ENCODE measurements at places on chromosomes 4 and X.

- DNase-seq: no peak
These were observed 3.5 kb downstream of the MND1 start for GRCh38 chr4:153348006-153348405.

DNA sequence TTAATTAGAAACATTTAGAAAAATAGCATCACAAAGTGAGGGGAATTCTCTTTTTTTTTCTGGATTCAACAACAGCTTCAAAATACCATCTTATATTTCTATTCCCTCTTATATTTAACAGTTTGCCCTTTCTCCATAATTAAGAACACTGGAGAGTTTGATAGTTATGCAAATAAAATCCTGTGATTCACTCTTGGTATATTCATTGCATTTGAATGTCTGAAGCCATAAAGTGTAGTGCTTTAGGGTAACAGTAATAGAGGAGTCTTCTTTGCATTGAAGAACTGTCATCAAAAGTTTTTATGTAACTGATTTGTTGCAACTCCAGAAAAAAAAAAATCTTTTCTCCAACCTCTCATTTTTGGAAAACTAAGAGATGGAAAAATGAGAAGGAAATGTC is 352.0 kb upstream of the GALNTL6 start:
- no peak for DNase-seq

DNA sequence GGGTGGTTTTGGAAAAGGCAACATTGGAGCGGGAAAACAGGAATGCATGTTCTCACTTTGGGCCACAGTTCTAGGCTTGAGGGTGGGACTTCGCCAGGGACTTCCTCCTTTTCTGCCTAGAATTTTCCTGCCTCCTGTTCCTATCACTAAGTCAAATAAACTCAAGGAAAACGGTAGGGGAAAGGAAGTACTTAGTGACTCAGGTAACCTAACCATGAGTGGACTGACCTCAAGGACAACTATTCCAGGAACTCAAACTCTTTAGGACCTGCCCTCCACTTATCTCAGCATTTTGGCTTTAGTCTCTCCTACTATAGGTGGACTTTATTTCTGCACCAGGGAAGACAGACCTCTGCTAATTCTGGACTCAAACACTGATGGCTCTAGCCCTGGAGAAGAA is 281.7 kb downstream of the ZNF674 start:
- no peak for DNase-seq

DNA sequence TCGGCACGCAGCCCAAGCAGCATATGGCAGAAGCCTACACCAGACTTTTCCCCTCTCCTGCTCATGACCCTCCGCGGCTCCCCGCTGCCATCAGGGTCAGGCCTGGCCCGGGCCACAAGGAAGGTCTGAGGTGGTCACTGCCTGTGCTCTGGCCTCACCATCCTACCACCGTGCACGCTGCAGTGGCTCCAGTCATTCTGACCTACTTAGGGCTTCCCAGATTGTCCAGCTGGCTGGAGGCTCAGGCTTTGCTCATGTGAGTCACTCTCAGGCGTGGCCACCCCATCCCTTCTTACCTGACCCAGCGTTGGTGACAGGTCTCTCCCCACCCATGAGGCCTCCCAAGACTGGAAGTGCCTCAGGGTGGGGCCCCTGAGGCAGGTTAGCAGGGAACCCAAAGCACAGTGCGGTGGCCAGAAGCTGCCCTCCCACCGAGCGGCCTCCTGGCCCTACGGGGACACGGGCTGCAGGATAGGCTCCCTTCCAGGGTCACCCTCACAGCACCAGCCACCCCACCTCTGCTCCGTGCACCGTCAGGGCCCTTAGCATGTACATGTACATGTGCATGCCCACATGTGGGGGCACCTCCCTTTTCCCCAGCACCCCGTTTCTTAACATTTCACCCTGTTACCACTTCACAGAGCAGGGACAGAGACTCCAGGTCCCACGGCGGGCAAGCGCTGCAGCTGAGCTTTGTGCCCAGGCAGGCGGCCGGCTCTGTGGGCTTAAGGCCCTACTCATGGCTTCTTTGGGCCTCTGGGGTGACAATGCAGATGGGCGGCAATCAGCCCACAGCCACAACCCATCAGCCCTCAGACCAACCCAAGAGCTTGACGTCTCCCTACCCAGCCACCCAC is 2.2 kb downstream of the TREX2 start:
- no peak for DNase-seq

- DNase-seq: no peak
These were observed 32.0 kb upstream of the SMIM10L2A start for GRCh38 chrX:135389717-135390116.

DNA sequence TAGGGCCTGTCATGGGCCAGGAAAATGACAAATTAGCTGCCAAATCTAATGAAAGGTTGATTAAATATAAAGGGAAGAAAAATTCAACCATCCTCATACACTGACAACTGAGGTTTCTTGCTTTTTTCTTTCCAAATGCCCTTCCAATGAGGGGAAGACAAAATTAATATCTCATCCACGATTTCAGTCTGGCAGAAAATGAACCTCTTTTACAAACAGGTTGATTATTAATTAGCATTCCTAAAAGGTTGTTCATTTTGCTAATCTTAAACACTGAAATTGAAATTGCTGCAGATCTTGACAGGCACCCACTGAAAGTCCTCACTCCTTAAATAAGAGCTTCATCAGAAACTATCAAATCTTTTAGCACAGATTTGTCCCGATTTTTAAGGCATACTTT is 45.5 kb downstream of the NPFFR2 start:
- no peak for DNase-seq

- DNase-seq: no peak
These were observed 96.4 kb upstream of the DDIT4L start for GRCh38 chr4:100286636-100287035.

- peak; percentile 28 for DNase-seq
These were observed 810 bp downstream of the SPRY1 start for GRCh38 chr4:123397144-123398065.

DNA sequence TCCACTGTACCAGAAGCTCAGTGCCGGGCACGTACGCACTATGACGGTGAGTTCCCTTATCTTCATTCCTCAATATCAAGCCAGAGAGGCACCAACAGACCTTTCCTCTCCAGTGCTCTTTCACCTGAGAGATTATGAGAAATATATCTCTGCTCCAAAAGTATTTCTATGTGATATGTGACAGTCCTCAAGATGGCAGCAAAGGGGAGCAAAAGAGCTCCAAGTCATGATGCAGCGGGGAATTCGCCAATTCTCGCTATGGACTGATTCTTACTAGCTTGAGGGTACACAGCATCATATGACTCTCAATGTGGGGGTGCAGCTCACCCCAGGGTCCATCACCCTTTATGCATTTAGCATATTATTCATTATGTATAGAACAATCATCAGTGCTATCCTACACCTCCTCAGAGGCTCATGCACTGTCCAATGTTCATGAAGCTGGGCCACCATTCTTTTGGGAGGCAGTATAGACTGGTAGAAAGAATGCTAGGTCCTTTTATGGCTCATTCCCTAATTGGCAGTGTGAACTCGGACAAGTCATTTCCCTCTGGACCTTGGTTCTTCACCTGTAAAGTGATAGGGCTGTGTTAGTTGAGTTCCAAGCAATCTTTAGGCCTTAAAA is 12.8 kb upstream of the IQSEC2 start:
- DNase-seq: no peak

GRCh38 chrX:149984411-149984810 is 46.1 kb upstream of the EOLA2 start:
- no peak for DNase-seq

- no peak for DNase-seq
These were observed 144.2 kb upstream of the RAPGEF2 start for GRCh38 chr4:158958489-158959270.

GRCh38 chr4:27046851-27047250 is 186.2 kb downstream of the STIM2 start:
- DNase-seq: peak; percentile 46

- no peak for DNase-seq
These were observed 48.1 kb upstream of the HMX1 start for GRCh38 chr4:8919651-8920288.

- DNase-seq: no peak
These were observed 330.0 kb downstream of the ANTXR2 start for GRCh38 chr4:79743014-79743413.

GRCh38 chr4:187276736-187277408 is 553.2 kb upstream of the FAT1 start:
- DNase-seq: no peak

DNA sequence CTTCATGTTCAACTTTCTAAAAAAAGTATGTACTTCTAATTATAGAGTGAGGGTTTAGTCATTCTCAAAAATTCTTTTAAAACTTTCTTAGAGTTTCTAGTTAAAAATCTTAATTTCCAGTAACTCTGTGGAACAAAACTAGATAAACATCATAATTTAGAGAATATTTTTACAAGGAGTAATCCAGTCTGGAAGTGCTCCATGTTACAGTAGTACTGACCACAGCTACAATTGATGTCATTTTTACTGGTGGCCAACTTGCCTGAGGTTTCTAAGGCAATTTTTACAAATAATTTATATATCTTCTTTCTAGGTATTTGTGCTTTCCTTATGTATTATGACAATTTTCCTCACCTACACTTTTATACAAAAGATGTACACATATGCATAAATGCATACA is 490.4 kb downstream of the CENPC start:
- DNase-seq: no peak

DNA sequence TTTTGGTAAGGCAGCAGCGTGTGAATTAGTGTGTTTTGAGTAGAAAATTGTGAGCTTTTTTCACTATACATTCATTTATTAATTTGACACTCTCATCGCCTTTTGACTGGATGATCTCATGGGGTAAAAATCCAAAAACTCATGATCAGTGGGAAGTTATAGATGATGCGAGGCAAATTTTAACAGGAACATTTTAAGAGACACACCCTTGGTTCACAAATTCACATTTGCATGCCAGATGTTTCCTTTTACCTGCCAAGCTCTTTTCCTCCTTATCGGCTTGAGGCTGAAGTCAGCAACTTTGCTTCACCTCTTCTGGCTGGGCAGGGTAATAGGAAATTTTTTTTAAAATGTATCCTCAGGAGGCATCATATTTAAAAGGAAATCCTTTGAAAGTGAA is 318.0 kb upstream of the HS3ST1 start:
- DNase-seq: no peak

- no peak for DNase-seq
These were observed 16.6 kb downstream of the ADAMTS3 start for GRCh38 chr4:72552447-72552846.

DNA sequence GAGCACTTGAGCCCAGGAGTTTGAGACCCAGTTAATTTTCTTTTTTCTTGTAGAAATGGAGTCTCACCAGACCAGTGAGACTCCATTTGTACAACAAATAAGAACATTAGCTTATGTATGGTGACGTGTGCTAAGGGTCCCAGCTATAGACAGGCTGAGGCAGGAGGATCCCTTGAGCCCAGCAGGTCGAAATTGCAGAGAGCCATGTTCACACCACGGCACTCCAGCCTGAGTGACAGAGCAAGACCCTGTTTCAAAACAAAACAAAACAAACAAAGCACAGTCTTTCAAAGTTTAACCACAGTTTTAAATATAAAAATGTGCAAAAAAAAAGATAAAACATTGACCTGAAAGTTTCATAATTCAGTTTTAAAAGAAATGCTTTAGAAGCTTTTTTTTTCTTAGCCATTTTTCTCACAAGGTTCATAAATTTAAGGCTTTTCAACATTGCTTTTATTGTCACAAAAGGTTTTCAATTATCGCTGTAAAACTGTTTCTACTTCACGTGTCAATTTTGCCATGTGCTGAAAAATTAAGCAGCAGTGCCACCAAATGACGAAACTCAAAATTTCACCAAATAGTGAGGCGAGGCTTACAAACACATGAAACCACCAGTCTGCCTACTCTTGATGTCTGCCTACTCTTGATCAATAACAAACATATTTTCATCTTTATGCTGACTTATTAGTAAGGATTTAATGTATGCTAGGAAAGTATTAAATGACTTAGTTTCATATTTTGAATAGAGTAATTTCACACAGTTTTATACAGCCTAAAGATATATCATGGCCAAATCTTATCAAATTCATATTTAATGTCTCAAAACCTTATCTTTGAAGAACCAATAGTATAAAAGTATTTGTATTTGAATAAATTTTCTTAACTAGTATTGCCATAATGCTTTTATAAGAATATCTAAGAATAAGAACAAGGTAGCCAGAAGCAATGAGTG is 126.3 kb downstream of the NEK1 start:
- peak; percentile 29 for DNase-seq

DNA sequence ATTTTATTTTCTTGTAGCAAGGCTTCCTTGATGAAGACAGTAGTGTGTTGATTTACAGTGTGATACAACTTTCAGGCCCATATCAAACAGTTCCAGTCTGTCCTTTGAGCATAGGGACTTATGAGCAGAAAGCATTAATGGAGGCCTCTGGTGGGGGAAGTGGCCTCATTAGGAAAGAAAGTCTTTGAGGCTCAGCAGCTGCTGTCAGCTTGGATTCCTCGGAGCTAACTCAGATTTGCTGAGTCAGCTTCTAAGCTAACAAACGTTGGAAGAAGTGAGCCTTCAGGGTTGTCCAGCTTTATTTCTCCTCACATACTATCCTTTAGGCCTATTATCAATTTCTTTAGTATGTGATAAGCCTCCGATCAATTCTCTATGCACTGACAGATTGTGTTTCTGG is 15.8 kb upstream of the SFRP2 start:
- no peak for DNase-seq

DNA sequence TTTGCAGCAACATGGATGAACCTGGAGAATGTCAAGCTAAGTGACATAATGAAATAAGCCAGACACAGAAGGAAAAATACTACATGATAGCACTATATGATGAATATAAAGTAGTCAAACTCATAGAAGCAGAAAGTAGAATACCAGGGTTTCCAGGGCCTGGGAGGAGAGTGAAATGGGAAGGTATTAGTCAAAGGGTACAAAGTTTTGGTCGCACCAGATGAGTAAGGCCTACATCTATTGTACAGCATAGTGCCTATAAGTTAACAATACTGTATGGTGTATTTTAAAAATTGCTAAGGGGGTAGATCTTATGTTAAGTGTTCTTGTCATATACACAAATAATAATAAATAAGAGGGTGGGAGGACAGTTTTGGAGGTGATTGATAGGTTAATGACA is 41.5 kb downstream of the ENOX2 start:
- DNase-seq: no peak

- no peak for DNase-seq
These were observed 304.7 kb upstream of the TAPT1 start for GRCh38 chr4:16530688-16531635.

- DNase-seq: no peak
These were observed 9.7 kb downstream of the BOD1L1 start for GRCh38 chr4:13617801-13618200.

DNA sequence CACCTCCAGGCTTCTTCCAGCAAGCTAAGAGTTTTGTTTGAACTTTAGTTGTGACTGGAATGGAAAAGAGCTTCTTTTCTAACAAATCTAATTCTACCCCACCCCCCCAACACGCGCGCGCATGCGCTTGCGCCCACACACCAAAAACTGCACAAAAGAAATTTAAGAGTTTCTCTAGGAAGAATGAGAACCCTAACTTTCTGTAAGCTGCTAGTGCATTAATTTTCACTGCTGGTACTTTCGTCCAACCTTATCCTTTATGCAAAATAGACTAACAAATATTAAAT is 9.0 kb upstream of the INTU start:
- DNase-seq: no peak

Data from NCI-H2029 treated with DMSO at 0.1 percent for 48 hours (cell line).